ENCODE measurements at places on chromosomes 2 and 18. TPM values are rescaled to one million over a fixed set of nuclear protein-coding genes. Genes with fewer than 3 reads are reported as not detected.
A peak's percentile ranks its signal among the peaks of the same experiment; 100 is the strongest.

DNA sequence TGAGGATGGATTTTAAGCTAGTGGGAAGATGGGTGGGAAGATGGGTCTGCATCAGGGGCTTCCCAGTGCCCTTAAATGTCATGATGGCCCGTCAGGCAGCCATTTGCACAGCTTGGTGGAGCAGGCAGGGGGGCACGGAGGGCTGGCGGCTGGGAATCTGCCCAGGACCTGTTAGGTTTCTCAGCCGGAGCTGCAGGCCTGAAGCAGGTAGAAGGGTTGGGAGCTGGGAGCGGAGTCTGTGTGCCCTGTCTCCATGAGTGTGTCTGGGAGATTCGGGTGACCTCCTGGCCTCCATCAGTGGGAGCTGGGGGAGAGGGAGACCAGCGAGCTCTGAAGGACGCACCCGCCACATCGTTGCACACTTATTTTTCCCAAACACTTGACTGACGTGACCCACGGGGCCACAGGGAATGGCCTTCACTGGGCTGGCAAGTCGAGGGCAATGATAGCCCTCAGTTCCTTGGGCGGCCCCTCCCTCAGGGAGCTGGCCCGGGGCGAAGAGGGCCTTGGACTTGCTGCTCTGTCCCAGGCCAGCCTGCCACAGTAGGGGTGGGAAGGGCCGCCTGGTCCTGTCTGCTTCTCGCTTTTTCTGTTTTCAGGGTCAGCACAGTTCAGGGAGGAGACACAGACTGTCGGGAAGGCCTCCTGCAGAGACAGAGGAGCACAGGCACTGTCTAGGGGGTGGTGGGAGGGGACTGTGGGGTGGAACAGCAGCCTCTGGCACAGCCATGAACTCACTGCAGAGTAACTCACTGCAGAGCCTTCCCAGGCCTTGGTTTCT lies 236.8 kb downstream of the ZBTB7C start:
- DNase-seq = no peak
- H3K4me1 ChIP-seq = no peaks in the 10 kb centered on the region
- H3K4me3 ChIP-seq = no peak overlapping the region
- no peaks in the 10 kb centered on the region for H3K36me3 ChIP-seq
- H3K27ac ChIP-seq = no peak overlapping the region

Gene AKAIN1
- not detected for total RNA-seq

DNA sequence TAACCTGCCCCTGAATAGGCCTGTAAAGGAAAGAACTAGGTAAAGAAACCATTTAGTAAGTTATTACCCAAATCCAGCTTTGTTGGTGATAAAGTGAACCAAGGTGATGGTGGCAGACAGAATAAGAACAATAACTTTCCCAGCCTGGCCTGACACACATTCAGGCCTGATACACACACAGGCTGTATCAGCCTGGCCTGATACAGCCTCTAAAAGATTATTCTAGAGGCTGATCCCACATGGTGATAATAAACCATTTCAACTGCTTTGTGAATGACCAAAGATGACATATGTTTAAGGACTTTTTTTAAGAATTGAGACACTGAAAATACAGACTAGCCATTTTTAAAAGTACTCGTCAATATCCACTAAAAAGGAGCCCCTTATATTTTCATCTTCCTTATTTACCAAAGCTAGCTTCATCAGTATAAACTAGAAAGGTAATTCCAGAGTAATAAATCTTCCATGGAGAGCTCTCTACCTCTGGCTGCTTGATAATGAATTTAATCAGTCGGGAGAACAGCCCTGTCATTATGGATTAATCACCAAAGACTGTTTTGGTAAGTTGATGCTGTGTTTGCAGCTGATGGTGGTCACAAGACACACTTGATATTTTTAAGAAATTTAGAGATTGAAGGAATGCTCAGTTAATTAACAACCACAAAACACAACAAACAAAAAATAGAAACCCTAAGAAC lies 77.2 kb downstream of the SLC8A1 start:
- no peaks in the 10 kb centered on the region for H3K27me3 ChIP-seq
- DNase-seq = no peak
- H3K4me3 ChIP-seq = no peak overlapping the region
- H3K4me1 ChIP-seq = no peaks in the 10 kb centered on the region
- H3K27ac ChIP-seq = no peak overlapping the region

DNA sequence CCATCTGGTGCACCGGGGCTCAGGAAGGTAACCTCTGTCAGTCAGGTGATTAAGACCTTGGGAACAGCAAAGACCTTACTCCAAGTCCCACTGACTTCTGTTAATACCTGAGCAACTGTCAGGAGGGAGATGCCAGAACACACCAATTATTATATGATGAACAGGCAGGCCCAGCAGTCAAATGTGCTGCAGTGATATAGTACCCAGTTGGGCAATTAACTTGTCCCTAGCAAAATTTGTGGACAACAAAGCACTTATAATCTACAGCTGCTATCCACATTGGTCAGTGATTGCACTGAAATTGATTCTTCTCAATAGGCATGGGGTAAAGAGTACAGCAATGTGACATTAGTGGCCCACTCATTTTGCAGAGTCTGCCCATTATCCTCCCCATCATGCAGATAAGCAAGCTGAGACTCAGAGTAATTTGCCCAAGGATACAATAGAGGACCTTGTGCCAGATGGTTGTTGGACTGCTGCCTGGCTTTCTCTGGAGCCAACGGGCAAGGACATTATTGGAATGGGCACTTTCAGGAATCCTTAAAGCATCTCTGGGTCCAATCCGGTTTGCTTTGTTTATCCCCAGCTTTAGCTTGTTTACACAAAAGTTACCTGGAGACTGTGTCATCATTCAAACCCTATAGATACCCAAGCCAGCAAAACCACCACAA lies 147.6 kb downstream of the CCBE1 start:
- no peaks in the 10 kb centered on the region for H3K27me3 ChIP-seq
- no peak overlapping the region for H3K27ac ChIP-seq
- DNase-seq = no peak
- no peaks in the 10 kb centered on the region for H3K4me1 ChIP-seq
- no peaks in the 10 kb centered on the region for H3K36me3 ChIP-seq

- DNase-seq = no peak
- no peak overlapping the region for H3K27ac ChIP-seq
- H3K27me3 ChIP-seq = no peaks in the 10 kb centered on the region
- H3K4me3 ChIP-seq = no peak overlapping the region
- no peaks in the 10 kb centered on the region for H3K4me1 ChIP-seq
Observed at GRCh38 chr2:45382744-45383143, 228.3 kb downstream of the SRBD1 start.

GRCh38 chr2:175036582-175037018 lies 31.4 kb upstream of the CHN1 start:
- H3K27ac ChIP-seq = no peak overlapping the region
- no peak overlapping the region for H3K4me3 ChIP-seq
- H3K27me3 ChIP-seq = no peaks in the 10 kb centered on the region
- no peak for DNase-seq
- H3K4me1 ChIP-seq = no peaks in the 10 kb centered on the region
- H3K36me3 ChIP-seq = no peaks in the 10 kb centered on the region

- peaks cover 8% of the 10 kb centered on the region for H3K4me1 ChIP-seq
- H3K36me3 ChIP-seq = no peaks in the 10 kb centered on the region
- H3K27ac ChIP-seq = no peak overlapping the region
Observed at GRCh38 chr2:206164261-206164862, 4.7 kb downstream of the EEF1B2 start.

Gene MAP2
- 0.86 TPM for total RNA-seq

DNA sequence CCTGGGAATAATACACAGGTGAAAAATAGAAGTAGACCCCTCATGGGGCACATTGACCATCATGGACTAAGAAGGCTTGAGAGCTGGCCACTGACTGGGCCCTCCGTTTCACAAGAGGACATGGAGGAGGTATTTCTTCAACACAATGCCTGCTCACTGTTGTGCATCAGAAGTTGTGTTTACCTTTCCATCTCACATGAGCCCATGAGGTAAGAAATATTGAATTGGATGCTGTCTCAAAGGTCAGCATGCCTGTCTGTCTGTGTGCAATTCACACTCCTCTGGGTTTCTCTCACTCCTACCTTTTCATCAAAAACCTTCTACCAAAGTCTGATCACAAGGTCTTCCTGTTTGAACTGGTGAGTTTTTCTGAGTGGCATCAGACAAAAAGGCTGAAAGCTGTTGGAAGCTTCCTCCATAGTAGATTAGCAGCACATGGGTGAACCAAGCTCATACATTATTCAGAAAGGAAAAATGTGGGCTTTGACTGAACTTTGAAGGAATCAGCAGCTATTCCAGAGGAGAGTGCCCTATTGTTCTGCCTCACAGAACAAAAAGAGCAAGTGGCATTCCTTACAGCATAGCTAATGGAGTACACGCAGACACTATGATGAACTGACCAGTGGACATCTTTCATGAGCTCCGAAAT lies 143.2 kb upstream of the RND3 start:
- no peak overlapping the region for H3K4me3 ChIP-seq
- no peaks in the 10 kb centered on the region for H3K27me3 ChIP-seq
- no peak overlapping the region for H3K27ac ChIP-seq
- DNase-seq = no peak

DNA sequence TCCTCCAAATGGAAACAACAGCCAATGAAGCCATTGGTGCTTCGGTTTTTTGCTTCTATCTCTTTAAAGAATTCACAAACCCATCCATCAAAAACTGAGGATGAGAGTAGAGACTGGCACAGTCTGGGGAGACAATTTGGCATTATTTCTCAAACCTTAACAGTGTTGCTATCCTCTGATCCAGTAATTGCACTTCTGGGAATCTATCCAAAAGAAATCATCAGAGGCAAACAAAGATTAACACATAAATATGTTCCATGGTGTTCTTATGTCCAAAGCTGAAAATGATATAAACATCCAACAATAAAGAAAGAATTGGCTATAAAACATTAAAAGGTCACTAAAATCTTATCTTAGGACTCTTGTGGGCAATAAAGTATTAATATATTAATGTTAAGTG lies 35.1 kb downstream of the REEP1 start:
- H3K4me3 ChIP-seq = no peak overlapping the region
- peaks cover 29% of the 10 kb centered on the region for H3K27me3 ChIP-seq
- no peaks in the 10 kb centered on the region for H3K36me3 ChIP-seq
- no peak overlapping the region for H3K27ac ChIP-seq
- H3K4me1 ChIP-seq = no peaks in the 10 kb centered on the region
- no peak for DNase-seq

Gene CFAP221
- total RNA-seq = not detected

GRCh38 chr2:60067006-60067405 lies 486.4 kb downstream of the BCL11A start:
- no peaks in the 10 kb centered on the region for H3K36me3 ChIP-seq
- no peaks in the 10 kb centered on the region for H3K27me3 ChIP-seq
- H3K27ac ChIP-seq = no peak overlapping the region
- no peak overlapping the region for H3K4me3 ChIP-seq
- H3K4me1 ChIP-seq = no peaks in the 10 kb centered on the region
- DNase-seq = no peak

Gene PTPN2
- total RNA-seq = 78.4 TPM

Gene POTEJ
- total RNA-seq = not detected

DNA sequence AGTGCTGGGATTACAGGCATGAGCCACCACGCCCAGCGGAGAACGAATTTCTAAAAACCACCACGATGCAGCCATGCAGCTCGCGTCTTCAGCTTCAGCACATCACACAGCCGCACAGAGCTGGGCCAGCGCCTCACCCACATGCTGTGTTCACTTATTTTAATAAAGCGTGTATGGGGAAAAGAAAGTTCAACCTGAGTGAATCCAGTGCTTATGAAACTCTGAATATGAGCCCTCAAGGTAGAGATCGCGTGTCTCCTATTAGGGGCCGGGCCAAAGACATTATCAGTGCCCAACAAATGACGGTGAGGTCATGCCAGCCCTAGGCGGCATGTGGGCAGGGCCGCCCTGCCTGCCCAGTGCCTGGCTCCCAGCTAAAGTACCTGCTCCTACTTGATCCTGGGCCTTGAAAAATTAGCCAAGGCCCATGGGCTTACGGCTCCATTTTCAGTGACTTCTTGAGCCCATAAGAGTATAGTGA lies 44.3 kb downstream of the SPRED2 start:
- no peak overlapping the region for H3K27ac ChIP-seq
- H3K4me3 ChIP-seq = no peak overlapping the region
- peaks cover 9% of the 10 kb centered on the region for H3K4me1 ChIP-seq
- DNase-seq = no peak

DNA sequence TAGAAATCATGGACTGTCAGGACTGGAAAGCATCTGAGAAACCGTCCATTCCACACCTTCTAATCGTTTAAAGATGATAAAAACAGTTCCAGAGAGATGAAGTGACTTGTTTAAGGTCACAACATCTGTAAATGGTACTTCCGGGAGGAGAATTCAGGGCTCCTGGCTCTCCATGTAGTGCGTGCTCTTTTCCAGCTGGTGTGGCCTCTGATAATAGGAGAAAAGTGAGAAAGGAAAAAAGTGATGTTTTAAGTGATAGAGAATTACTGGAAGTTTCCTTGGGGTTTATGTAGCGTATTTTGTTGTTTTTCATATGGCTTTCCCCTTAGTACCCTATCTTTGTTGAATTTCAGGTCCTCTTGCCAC lies 663 bp downstream of the C2orf49 start:
- H3K27me3 ChIP-seq = no peaks in the 10 kb centered on the region
- H3K27ac ChIP-seq = peak overlapping the region; percentile 92
- DNase-seq = no peak
- H3K4me3 ChIP-seq = peak overlapping the region; percentile 97
- no peaks in the 10 kb centered on the region for H3K36me3 ChIP-seq
- peaks cover 16% of the 10 kb centered on the region for H3K4me1 ChIP-seq

GRCh38 chr18:50679056-50679455 lies 119.2 kb downstream of the MAPK4 start:
- H3K36me3 ChIP-seq = no peaks in the 10 kb centered on the region
- peaks cover 4% of the 10 kb centered on the region for H3K27me3 ChIP-seq
- no peak for DNase-seq
- no peaks in the 10 kb centered on the region for H3K4me1 ChIP-seq
- H3K4me3 ChIP-seq = no peak overlapping the region
- no peak overlapping the region for H3K27ac ChIP-seq

Gene CLEC4F
- not detected for total RNA-seq
